ENCODE measurements at places on chromosomes 2 and 18. TPM values are rescaled to one million over a fixed set of nuclear protein-coding genes. Genes with fewer than 3 reads are reported as not detected.

DNA sequence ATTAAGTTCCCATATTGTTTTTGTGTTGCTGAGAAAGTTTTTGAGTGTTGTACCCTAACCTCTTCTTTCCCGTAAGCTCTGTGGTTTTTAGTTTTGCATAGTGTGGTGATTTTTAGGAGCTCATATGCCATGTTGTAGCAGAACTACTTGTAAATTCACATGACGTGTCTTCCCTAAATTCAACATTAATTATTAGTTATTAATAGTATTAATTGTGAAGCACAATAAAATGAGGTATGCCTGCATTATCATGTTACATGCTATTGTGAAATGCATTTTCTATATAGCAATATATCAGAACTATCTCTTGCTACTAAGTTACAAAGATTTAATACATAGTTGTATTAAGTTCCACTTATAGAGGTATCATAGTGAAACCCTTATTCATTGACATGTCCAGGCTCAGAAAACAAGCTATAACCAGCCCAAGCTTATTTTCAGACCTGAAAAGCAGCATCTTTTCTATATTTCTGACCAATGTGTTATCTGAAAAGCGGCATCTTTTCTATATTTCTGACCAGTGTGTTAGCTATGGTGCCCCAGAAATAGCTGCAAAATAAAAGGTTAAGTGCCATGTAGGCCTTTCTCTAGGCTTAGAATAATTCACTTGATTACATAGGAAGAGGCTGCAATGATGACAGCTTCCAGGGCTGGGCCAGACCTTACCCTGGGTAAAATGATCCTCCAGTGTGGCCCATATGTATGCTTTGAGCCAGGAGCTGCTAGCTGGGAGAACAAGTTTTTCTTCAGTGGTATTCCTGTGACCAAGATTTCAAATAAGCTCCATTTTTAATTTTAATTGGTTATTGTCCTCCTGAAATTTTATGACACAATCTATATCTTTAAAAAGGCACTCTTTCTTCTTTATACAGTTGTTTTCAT is 21.6 kb downstream of the EPAS1 start:
- no peak for DNase-seq

DNA sequence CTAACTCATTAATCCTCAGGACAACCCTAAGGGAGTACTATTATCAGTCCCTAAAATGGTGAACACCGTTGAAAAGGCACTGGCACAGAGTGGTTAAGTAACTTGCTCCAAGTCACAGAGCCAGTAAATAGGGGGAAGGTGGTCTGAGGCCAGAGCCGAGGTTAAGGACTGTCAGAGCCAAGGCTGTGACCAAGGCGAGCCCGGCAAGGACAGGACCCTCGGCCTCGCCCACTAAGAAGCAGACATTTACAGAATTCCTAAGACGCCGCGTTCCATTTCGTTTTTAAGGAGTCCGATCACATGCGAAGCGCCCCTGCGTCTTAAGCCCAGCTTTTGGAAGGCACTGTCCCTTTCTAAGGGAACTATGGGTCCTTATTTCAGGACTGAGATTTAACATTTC is 1.1 kb downstream of the PDIA6 start:
- DNase-seq, result peak; percentile 25

The FLACC1 gene
- 1.2 TPM for total RNA-seq

The GRB14 gene
- total RNA-seq, result 6.9 TPM

DNA sequence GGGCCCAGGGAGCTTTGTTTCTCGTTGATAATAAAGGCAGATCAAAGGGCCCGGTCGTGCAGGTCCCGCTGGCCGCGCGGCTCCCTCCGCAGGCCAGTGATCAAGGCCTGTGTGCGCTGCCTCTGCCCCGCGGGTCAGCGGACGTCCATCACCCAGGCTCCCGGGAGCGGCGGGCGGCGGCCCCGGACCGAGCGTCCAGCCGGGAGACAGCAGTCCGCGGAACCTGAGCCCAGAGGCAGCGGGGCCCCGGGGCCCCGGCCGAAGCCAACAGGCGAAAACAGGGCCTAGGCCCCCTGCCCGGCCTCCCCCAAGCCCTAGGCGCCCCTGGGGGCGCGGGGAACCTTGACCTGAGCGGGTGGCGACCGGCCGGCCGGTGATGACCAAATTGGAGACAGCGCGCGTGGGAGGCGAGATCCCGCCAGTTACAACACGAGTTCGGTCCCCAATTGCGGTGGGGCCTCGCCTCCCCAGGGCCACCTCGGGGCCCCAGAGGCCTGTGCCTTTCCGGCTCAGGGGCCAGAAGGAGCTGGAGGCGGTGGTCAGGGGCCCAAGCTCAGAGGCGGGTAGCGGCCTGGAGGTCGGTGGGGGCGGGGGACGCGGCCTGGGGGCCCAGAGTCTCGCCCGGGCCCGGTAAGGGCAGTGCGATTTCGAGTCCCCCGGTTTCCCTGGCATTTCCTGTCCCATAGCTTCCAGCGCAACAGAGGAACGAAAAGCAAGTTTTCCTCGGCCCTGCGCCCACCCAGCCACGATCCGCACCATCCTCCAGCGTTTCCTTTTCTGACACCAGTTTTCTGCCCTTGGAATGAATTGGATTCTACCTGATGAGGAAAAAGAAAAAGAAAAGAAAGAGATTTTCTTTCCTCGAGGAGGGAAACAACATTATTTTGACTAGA is 5.9 kb downstream of the SP9 start:
- no peak for DNase-seq

DNA sequence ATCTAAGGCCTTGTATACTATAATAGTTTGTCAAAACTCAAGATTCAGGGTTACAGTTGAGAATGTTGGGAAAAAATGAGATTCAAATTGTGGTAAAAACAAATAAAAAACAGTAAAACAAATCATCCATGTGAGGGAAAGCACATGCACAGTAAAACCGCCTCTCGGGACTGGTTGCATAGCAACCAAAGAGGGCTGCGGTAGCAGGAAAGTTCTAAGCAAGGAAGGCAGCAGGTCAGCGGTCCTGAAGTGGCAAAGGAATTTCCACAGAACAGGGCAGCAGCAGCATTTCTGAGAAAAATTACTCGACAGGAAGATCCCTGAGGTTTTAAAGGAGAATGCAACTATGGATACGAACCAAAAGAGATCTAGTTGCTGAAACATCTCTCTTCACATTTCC is 93.7 kb downstream of the DYNAP start:
- peak; percentile 17 for DNase-seq

The NYAP2 gene
- total RNA-seq, result not detected

- DNase-seq, result peak; percentile 21
These were observed 55.8 kb upstream of the FAM136A start for GRCh38 chr2:70357684-70358071.

The COBLL1 gene
- 25.3 TPM for total RNA-seq

The VSNL1 gene
- 0.90 TPM for total RNA-seq

DNA sequence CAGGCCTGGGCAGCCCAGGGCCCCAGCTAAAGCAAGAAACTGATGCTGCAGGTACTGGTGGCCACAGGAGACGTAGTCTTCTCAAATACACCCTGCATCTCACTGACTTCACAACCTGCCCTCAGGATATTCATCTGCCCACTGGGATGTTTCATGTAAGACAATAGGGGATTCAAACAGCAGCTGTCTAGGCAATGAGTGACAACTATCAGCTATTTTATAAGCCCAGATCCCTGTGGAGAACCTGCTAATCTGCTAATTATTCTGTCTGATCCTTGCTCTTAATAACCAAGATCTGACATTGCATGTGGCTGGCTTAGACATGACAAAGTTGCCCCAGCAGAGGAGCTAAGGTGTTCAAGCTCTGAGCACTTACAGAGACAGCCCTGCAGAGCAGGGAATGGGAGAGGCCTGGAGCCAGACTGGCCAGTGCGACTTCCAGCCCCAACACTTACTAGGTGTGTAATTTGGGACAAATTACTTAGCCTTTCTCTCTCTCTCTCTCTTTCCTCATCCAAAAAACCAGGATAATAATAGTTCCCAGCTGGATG is 28.6 kb downstream of the SIGLEC15 start:
- no peak for DNase-seq

The TFCP2L1 gene
- under 0.01 TPM for total RNA-seq

DNA sequence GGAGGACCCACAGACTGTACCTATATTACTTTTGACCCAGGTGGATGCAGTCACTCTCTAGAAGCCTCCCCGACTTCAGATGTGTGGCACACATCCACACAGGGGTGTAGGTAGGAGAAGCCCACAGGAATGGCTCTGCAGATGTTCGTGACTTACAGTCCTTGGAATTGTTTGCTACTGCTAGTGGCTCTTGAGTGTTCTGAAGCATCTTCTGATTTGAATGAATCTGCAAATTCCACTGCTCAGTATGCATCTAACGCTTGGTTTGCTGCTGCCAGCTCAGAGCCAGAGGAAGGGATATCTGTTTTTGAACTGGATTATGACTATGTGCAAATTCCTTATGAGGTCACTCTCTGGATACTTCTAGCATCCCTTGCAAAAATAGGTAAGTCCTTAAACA is 605 bp downstream of the SLC9A4 start:
- DNase-seq, result no peak

DNA sequence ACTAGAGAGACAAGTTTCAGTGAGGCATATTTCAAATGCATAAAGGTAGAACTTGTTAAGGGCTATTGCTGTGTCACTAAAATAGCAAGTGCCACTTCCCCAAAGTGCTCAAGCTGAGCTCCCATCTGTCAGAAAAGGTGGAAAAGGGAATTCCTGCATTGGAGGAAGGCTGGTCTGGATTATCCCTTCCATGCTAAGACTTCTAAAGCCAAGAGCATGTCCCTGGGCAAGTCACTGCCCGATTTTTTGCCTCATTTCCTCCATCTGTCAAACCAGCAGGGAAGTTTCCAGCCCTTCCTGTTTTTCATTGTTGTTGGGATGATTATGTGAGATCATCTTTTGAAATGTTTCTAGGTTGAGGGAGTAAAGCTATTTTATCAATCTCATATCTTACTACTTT is 175.5 kb downstream of the SETBP1 start:
- no peak for DNase-seq

The SLC23A3 gene
- 1.6 TPM for total RNA-seq

The UGT1A6 gene
- total RNA-seq, result 0.09 TPM

The DSG2 gene
- 5.6 TPM for total RNA-seq

The RNF103 gene
- total RNA-seq, result 25.0 TPM

DNA sequence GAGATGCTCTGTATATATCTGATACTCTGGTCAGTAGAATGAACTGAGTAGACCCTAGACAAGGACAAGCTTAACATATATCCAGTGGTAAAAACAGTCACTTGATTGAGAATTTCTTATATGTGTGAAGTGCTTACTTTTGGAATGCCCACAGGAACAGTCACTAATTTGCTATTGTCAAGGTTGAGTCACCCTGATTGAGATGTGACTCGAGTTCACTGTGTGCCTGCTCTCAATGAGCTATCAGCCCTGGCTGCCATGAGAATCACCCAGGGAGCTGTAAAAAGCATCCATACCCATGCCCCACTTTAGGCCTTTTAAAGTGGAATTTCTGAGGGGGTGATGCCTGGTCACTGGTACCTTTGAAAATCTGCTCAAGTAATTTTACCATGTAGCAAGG is 283.7 kb downstream of the SUCLG1 start:
- DNase-seq, result no peak

- peak; percentile 55 for DNase-seq
These were observed 31.1 kb downstream of the ACSL3 start for GRCh38 chr2:222891890-222892289.

DNA sequence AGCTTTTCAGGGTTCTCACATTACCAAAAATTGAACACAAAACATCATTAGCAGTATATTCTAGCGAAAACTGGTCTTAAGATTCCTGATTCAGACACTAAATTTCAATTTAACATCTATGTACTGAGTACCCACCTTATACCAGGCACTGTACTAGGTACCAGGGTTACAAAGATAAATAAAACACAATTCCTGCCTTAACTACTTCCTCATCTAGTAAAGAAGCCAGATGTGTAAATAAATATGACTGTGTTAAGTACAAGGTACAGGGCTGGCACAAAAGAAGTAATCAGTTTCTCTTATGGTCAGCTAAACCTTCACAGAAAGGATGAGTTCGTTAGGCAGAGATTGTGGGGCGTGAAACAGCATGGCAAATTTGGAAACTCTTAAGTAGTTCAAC is 6.1 kb downstream of the FARSB start:
- no peak for DNase-seq

DNA sequence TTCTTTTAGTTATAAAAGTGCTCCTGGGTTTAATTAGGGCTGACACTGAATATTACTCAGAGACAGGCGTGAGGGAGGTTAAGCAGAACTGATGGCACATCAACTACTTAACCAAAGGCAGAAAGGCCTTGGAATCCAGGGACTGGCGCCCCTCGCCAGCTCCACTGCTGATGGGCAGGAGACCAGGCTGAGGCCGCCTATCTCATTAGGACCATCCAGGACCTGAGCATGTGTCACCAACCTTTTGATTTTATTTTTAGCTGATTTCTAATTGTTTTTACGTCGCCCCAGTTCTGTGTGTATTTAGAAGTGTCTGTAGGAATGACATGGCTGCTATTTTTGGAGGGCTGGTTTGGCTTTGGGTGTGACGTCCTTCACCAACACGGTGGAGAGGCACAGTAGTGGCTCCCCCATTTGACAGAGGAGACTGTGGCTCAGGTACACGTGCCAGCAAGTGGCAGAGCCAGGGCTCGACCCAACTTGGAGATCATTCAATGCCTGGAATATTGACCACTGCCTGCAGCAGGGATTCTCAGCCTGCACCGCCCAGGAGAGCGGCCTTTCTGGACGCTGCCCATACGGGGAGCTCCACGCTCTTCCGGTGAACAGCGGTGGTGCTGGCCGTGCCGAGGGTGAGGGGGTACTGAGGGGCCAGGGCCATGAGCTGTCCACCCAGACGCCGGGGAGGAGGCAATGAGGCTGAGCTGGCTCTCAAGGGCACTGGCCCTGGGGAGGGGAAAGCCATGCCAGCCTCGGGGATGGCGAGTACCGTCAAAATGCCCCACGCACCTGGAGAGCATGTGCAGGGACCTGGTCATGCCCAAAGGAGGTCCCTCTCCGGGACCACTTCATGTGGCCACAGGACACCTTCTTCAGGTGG is 205.7 kb downstream of the ASB1 start:
- no peak for DNase-seq

DNA sequence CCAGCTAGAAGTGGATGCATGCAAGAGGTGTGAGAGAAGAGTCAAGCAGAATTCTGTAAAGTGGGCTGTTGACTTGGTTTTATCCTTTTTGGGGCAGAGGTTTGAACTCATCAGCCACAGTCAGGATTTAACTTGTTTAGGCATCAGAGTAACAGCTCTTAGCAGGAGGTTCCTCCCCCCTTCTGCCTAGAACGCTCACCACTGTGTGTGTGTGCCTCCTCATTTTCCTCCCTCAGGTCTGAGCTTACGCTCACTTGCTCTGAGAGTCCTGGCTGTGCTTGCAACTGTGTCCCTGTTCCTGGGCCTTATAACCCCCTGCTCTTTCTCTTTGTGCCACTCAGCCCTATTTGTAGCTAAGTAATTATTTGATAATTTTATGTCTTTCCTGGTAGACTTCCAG is 167.9 kb downstream of the TMEM182 start:
- DNase-seq, result no peak

GRCh38 chr2:203645831-203646230 is 60.6 kb upstream of the CD28 start:
- no peak for DNase-seq

GRCh38 chr2:45993476-45993991 is 303.7 kb upstream of the EPAS1 start:
- peak; percentile 94 for DNase-seq

The TUBA3E gene
- not detected for total RNA-seq

The RAB6C gene
- total RNA-seq, result not detected

The CABYR gene
- 7.3 TPM for total RNA-seq

All from fibroblast of the aortic adventitia (primary cell).